Pancreas (tissue), 10 donors: ENCODE measurements at places on chromosomes 1 and 21. TPM values are rescaled to one million over a fixed set of nuclear protein-coding genes. Genes with fewer than 3 reads are reported as not detected.

- no peak overlapping the region for H3K4me3 ChIP-seq
- no peak for DNase-seq
- no peaks in the 10 kb centered on the region for H3K36me3 ChIP-seq
- H3K27ac ChIP-seq = no peak overlapping the region
- H3K27me3 ChIP-seq = no peaks in the 10 kb centered on the region
- no peaks in the 10 kb centered on the region for H3K4me1 ChIP-seq
Observed at GRCh38 chr1:73626326-73626725, 571.6 kb downstream of the LRRIQ3 start.

DNA sequence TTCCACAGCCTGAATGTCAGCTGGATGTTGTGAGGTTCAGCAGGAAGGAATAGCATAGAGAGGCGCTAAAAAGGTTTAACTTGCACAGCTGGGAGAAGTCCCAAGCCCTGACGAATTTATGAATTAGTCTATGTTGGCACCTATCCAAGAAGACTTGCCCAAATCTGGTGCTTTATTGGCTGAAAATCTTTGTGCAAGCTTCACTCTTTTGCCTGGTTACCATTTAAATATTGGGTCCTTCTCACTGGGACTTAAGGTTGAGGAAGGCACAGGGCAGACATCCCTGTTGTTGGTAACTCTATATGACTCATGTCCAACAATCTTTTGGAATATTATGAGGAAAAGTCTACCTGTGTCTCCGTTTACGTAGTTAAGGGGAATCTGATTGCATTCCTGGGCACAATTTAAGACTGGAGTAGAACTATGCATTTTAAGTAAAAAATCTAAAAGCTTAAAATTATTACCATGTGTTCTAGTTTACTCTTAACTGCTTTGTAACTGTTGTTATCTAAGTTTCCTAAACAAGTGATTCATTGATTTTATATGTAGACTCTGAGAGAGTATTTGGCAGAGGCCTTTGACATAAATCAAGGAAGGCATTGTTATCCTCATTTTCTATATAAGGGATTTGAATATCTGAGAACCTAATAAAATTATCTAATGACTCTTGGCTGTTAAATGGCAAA is 181.7 kb upstream of the DPYD start:
- no peaks in the 10 kb centered on the region for H3K36me3 ChIP-seq
- no peak for DNase-seq
- no peaks in the 10 kb centered on the region for H3K4me1 ChIP-seq
- H3K4me3 ChIP-seq = no peak overlapping the region
- no peak overlapping the region for H3K27ac ChIP-seq

- H3K4me3 ChIP-seq = no peak overlapping the region
- H3K4me1 ChIP-seq = no peaks in the 10 kb centered on the region
- H3K27ac ChIP-seq = no peak overlapping the region
- H3K36me3 ChIP-seq = no peaks in the 10 kb centered on the region
Observed at GRCh38 chr1:89512996-89513720, 11.5 kb upstream of the LRRC8B start.

- H3K4me1 ChIP-seq = no peaks in the 10 kb centered on the region
- no peaks in the 10 kb centered on the region for H3K36me3 ChIP-seq
- no peak for DNase-seq
- no peaks in the 10 kb centered on the region for H3K27me3 ChIP-seq
- no peak overlapping the region for H3K4me3 ChIP-seq
Observed at GRCh38 chr1:5798151-5798730, 194.0 kb downstream of the NPHP4 start.

DNA sequence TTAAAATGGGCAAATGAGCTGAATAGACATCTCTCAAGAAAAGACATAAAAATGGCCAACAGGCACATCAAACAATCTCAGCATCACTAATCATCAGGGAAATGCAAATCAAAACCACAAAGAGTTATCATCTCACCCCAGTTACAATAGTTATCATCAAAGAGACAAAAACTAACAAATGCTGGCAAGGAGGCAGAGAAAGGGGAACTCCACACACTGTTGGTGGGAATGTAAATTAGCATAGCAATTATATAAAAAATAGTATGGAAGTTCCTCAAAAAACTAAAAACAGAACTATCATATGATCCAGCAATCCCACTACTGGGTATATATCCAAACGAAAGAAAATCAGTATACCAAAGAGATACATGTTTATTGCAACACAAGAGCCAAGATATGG is 68.7 kb downstream of the DENND1B start:
- DNase-seq = no peak
- H3K4me1 ChIP-seq = no peaks in the 10 kb centered on the region
- no peak overlapping the region for H3K4me3 ChIP-seq

DNA sequence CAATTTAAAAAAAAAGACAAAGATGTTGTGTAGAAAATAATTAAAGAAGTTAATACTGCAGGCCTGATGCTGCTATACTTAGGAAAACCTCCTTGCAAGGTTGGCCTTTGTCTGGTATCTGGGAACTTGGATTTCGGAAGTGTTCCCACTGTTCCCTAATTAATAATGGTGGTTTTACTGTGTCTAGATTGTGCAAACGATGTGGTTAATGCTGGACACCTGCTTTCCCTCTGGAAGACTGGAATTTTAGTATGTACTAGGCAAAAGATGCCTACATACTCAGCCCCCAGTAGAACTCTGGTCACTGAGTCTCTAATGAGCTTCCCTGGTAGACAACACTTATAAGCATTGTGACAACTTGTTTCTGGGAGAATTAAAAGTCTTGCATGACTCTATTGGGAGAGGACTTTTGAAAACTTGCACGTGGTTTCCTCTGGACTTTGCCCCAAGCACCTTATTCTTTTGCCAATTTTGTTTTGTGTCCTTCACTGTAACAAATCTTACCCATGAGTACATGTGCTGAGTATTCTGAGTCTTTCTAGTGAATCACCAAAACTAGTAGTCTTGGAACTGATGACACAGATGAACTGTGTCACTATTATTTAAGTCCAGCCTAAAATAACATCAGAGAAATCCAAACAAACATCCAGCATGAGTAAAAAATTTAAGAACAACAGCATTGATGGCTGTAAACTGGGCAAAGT is 40.4 kb downstream of the LIN9 start:
- no peak overlapping the region for H3K4me3 ChIP-seq
- peaks cover 17% of the 10 kb centered on the region for H3K4me1 ChIP-seq
- no peaks in the 10 kb centered on the region for H3K36me3 ChIP-seq
- no peak for DNase-seq

Gene SLC50A1
- 33.3 TPM for total RNA-seq
